ENCODE measurements at places on chromosomes 16 and 17. TPM values are rescaled to one million over a fixed set of nuclear protein-coding genes. Genes with fewer than 3 reads are reported as not detected.

GRCh38 chr16:80273635-80274538, 266.9 kb upstream of the DYNLRB2 start:
- no peak overlapping the region for H3K27ac ChIP-seq
- no peak overlapping the region for H3K4me3 ChIP-seq
- H3K27me3 ChIP-seq: no peaks in the 10 kb centered on the region
- no peaks in the 10 kb centered on the region for H3K36me3 ChIP-seq
- no peak for DNase-seq

- H3K36me3 ChIP-seq: peaks cover 71% of the 10 kb centered on the region
- no peak overlapping the region for H3K4me3 ChIP-seq
- H3K27ac ChIP-seq: peak overlapping the region; percentile 72
- no peaks in the 10 kb centered on the region for H3K27me3 ChIP-seq
- peaks cover 33% of the 10 kb centered on the region for H3K4me1 ChIP-seq
- DNase-seq: peak; percentile 82
These were observed 5.5 kb upstream of the MXRA7 start for GRCh38 chr17:76716146-76716838.

The ARRB2 gene
- polyA plus RNA-seq: 61.4 TPM

GRCh38 chr17:7177954-7178477, 1.2 kb downstream of the ASGR1 start:
- peaks cover 50% of the 10 kb centered on the region for H3K27me3 ChIP-seq
- H3K36me3 ChIP-seq: no peaks in the 10 kb centered on the region
- H3K4me1 ChIP-seq: peaks cover 29% of the 10 kb centered on the region
- H3K27ac ChIP-seq: no peak overlapping the region
- H3K4me3 ChIP-seq: no peak overlapping the region
- DNase-seq: no peak

DNA sequence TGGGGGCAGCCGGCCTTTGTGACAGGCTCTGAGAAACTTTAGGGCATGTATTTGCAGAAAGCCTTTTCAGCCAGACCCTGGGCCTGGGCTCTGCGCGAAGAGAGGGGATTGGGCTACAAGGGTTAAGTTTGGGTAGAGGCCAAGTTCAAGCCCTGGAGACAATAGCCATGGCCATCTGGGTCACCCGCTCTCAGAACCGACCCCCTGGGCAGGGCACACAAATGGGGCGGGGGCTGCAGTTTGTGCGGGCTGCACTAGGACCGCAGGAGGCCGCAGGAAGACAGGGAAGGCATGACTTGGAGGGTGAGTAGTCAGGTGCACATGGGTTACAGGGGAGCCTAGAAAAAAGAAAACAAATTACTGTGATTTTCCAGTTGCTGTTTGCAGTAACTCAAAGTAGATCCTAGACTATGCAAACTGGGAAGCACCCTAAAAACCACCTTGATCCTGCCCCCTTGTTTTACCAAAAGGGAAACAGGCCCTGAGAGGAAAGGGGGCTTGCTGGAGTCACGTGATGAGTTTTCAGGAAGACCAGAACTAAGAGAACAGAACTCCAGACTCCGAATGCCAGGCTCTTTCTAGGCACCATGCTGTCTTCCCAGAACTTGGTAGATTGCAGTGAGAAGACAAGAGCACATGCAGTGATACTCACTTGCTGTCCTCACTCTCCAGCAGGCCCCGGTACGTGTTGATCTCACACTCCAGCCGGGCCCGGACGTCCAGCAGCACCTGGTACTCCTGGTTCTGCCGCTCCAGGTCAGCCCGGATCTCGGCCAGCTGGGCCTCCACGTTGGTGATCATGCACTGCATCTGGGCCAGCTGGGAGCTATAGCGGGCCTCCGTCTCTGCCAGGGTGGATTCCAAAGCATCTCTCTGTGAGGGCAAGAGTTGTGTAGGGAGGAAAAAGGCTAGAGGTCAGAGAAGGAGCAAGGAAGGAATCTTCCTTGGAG, 3.8 kb downstream of the KRT35 start:
- no peak for DNase-seq
- H3K4me3 ChIP-seq: no peak overlapping the region
- H3K36me3 ChIP-seq: no peaks in the 10 kb centered on the region
